Foreskin keratinocyte (primary cell): ENCODE measurements at places on chromosomes 5 and 9.

- no peak for DNase-seq
These were observed 9.4 kb downstream of the HNRNPAB start for GRCh38 chr5:178213748-178214151.

DNA sequence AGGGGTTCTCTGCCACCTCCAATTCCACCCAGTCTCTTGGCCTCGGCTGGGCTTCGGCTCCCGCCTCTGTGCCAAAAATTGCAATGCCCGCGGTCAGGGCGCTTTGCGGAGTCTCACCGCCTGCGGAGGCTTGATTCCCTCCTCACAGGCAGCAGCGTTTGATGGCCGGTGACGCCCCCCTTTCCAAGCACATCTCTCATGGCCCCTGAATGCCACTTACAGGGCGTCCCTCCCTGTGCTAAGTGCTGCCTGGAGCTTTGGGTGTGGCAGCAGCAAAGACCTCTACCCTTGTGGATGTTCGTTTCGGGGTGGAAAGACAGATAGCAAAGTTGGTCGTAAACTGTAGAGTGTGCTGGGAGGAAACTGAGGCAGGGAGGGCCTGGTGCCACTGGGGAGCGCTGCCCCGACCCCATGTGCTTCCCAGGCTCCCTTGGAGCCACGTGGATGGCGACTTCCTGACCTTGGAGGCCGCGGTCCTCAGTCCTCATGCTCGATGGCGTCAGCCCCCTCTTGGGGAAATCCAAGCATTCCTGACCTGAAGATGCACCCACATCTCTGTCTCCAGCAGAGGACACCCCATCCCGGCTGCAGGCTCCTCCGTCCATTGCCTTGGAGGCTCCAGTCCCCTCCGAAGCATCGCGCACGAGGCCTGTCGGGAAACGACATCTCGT lies 249.2 kb upstream of the IRX4 start:
- DNase-seq: no peak

DNA sequence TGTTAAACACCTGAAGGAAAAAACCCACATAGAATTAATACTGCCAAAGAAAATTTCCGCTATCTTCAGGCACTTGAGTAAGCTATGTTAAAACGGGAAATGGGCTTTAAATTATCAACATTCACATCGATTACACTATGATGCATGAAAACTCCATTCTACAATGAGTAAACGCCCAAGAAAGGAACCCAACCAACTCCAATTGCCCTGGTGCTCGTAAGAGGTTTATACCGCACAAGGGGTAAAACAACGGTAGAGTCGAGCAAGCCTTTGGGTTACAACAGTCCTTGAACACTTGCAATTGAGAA lies 1.0 kb downstream of the AGTPBP1 start:
- no peak for DNase-seq

DNA sequence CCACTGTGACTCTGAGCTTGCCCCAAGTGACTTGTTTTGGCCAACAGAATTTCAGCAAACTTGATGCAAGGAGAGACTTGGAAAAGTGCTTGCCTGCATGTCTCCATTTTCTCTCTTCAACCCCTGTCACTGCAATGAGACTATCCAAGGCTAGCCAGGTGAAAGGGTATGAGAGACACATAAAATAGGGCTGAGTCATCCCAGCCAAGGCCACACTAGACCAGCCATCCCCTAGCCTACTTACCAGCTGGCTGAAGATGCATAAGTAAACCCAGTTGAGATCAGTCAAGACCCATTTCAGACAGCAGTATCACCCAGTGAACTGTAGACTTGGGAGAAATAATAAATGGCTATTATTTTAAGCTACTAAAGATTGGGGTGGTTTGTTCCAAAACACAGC lies 52.9 kb upstream of the VLDLR start:
- no peak for DNase-seq

GRCh38 chr9:74856989-74857388 lies 30.7 kb downstream of the TRPM6 start:
- DNase-seq: no peak

DNA sequence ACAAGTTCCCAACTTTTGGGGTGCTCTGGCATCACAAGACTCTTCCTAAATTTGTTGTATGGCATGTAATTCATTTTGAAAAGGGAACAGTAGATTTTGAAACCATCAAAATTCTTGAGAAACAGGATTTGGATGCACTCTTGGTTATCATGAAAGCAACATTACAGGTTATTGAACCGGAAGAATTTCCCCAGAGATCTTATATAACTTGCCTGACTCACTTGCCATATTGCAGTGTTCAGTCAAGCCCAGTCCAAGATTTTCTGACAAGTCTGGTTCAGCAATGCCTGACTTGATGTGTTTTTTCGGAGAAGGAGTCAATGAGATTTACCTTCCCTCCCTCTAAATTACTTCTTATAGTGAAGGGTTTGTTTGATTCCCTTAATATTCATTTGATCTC lies 32.0 kb downstream of the SMIM15 start:
- no peak for DNase-seq

DNA sequence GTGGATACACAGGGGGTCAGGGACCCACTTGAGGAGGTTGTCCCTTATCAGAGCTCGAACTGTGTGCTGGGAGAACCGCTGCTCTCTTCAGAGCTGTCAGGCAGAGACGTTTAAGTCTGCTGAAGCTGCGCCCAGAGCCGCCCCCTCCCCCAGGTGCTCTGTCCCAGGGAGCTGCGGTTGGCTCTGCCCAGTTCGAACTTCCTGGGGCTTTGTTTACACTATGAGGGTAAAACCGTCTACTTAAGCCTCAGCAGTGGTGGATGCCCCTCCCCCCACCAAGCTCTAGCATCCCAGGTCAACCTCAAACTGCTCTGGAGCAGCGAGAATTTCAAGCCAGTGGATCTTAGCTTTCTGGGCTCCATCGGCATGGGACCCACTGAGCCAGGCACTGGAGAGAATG lies 15.9 kb downstream of the SRD5A1 start:
- DNase-seq: no peak
